Cardiac septum (tissue), 1 donor: ENCODE measurements at places on chromosomes 5 and 9. TPM values are rescaled to one million over a fixed set of nuclear protein-coding genes. Genes with fewer than 3 reads are reported as not detected.

DNA sequence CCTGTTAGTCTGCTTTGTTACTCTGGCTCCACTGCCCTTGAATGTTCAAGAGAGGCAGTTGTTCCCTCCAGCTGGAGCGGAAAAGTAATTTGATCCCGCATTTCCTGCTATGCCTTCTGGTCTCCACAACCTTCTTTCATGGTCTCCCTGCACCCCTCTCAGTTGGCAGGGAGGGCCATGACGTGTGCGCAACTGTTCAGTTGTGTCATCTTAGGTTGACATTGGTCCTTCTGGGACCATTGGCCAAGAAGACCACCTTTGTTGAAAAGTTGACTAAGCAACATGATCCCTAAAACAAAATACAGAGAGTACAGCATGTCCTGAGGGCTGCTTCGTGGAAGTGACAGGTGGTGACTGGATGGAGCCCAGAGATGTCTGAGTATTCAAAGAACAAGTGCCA lies 192.5 kb upstream of the TUT7 start:
- DNase-seq = no peak

GRCh38 chr9:123322273-123323195 lies 33.5 kb upstream of the CRB2 start:
- DNase-seq = no peak

GRCh38 chr9:137647096-137647714 lies 28.4 kb downstream of the EHMT1 start:
- no peak for DNase-seq

DNA sequence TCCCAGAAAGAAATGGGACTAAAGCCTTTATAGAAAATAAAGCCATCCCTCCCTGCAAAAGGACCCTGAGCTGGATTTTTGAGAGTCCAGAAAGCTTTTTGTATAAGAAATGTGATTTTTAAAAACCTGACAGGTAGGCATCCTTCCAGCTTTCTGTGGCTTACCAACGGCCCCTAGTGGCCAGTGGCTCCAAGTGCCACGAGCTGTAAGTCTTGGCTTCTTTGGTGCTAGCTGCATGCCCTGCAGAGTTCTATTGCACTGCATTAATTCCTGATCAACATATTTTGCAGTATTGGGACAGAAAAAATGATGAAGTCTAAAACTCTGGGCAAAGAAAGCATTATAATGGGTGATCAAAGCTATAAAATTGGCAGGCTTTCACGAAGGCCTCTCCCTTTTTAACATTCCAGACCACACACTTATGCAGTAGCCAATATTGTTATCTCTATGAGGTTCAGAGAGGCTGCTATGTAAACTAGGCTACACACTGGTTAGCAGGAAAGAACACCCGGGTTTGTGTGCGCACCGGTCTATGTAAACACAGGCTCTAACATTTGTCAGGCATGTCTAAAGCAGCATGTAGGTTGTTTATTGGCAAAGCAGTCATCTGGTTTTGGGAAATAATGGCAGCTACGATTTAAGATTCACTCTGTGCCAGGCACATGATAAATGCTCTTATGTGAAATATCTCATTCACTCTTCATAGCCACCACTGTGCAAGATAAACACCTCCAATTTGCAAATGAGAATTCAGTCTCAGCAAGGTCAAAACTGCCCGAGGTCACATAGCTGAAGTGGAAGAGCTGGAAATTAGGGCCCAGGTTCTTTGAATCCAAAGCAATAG lies 55.2 kb downstream of the NMUR2 start:
- no peak for DNase-seq

DNA sequence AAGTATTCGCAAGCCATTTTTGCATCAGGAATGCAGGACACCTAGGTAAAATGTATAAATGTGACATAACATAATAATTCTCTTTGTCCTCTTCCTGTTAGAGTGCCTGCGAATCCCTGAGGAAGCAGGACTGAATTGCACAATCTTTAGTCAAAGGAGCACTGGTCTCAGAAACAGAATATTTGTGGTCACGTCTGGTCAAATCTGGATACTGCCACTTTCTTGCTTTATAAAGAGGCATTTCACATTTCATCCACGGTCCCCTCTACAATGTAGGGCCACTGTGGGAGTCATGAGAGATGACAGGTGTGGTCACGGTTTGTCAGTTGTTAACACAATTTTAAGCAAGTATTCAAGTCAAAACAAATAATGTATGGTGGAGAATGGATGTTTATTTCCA lies 564.0 kb downstream of the IRX1 start:
- DNase-seq = no peak

DNA sequence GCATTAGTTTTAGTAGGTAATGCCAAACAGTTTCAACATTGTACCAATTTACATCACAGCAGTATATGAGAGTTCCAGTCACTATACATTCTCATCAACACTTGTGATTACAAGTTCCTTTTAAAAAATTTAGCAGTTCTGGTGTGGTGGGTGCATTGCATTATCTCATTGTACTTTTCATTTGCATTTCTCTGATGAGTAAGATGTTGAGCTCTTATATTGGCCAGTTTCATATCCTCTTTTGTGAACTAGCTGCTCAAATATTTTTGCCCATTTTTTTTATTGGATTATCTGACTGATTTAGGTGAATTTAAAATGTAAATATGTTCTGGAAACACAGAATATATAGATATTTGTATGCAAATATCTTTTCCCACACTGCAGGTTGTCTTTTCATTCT lies 160.9 kb upstream of the NR3C1 start:
- DNase-seq = no peak

- no peak for DNase-seq
These were observed 335.6 kb downstream of the ZSWIM6 start for GRCh38 chr5:61667525-61668218.

- no peak for DNase-seq
These were observed 33.4 kb downstream of the BARHL1 start for GRCh38 chr9:132615774-132616173.

- DNase-seq = no peak
These were observed 314.3 kb downstream of the EBF1 start for GRCh38 chr5:158785397-158785796.

GRCh38 chr9:9846557-9846956 lies 766.2 kb downstream of the PTPRD start:
- no peak for DNase-seq

- DNase-seq = no peak
These were observed 558 bp upstream of the SMAD5 start for GRCh38 chr5:136132087-136132486.

DNA sequence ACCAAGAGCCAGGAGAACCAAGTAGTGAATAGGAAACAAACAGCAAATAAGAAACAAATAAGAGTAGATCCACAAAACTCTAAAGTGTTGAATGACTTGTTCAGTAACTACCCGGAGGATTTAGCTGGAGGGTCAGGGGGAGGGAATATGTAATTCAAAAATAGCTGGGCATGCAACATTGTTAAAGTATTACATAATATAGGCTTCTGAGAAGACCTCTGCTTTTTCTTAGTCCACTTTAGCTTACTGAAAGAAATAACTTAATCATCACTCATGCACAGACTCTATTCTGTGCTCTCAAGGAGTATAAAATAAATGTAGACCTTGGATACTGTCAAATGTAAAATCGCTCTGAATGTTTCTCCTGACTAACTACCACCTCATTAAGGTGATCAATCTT lies 183.2 kb upstream of the POU5F2 start:
- no peak for DNase-seq

DNA sequence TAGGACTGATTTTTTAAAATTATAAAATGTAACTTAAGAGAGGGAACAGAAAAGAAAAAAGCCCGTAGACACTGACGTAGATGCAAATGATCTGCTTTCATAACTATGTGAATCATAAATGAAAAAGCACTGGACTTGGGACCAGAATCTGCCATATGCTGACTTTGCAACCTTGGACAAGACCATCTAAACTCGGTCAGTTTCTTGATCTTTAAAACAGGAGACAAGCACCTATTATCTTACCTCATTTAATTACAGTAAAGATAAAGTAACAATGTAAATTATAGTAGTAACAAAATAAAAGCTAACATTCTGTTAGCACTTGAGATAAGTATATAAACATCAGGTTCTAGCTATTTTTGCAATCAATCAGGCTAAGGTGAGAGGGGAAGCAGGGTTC lies 20.0 kb downstream of the FBXW2 start:
- no peak for DNase-seq

DNA sequence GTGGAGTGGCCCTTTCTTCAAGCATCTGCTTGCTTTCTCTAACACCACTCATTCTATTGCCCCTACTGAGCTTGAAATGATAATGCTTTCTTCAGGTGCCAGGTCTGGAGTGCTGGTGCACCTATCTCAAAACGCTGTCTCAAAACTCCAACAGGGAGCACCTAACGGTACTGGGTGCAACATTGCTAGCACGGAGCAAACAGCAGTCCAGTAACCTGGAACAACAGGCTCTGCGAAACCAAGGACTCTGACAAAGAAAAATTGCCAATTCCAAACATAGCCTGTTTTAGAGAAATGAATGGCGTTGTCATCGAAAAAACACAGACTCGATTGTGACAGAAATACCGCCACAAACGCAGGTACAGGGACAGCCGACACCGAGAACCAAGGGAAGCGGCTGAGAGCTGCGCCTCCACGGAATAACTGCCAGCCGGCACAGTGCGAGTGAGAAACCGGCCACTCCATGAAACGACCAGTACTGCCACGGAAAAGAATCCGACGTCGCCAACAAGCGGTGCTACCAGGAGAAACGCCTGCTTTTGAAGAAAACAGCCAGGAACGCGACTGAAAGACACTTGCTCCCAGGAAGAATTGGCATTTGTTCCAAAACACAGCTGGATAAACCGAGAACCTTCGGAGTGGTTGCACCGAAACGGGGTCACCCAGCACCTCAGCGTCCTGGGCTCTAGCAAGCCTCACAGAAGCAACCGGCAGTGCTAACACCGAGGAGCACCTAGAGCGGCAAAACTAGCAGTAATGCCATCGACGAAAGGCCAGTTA lies 3.1 kb downstream of the ANXA2R start:
- no peak for DNase-seq

GRCh38 chr9:89549031-89549644 lies 51.2 kb upstream of the SEMA4D start:
- DNase-seq = peak; percentile 90

- DNase-seq = no peak
These were observed 87.6 kb upstream of the FAM170A start for GRCh38 chr5:119541716-119542115.

- no peak for DNase-seq
These were observed 7.0 kb upstream of the AK1 start for GRCh38 chr9:127884427-127884911.

DNA sequence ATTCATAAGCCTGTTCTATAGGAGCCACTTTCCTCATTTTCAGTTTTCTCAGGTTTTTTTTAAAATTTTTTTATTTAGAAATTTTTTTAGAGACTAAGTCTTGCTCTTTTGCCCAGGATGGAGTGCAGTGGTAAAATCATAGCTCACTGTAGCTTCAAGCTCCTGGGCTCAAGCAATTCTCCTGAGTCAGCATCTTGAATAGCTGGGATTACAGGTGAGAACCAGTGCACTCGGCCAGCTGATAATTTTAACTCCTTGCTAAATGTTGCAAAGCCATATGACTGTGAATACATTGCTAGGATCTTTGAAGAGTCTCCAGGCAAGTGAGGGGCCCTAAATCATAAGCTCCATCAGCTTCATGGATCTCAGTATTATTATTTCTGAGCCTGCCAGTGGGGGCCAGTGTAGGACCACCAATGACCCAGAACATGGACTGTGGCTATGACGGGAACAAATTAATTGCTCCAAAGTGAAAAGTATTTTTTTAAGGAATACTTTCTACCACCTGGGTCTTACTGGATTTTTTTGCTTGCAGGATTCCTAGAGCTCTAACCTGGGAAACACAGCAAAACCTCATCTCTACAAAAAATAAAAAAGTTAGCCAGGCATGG lies 5.7 kb upstream of the GAPVD1 start:
- DNase-seq = no peak

- no peak for DNase-seq
These were observed 98.4 kb upstream of the CPLX2 start for GRCh38 chr5:175772747-175773533.

- DNase-seq = no peak
These were observed 33.2 kb upstream of the RPL26L1 start for GRCh38 chr5:172926008-172926523.

- DNase-seq = no peak
These were observed 32.9 kb downstream of the DCAF12 start for GRCh38 chr9:34093578-34093977.

DNA sequence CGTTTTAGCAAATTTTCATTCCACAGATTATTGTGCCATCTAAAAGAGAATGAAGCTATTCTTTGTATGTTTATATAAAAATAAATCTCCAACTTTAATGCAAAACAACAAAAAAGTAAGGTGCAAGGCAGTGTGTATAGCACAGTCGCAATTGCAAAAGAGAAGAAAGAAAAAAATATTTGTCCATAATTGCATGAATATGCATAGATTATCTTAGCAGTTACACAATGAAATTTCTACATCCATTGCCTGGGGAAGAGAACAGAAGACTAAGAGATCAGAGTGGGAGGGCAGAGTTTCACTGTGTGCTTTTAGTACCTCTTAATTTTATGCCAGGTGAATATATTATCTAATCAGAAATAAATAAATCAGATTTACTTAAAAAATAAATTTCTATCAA lies 86.4 kb upstream of the LHFPL2 start:
- DNase-seq = no peak

GRCh38 chr9:27792971-27793689 lies 219.8 kb upstream of the C9orf72 start:
- no peak for DNase-seq

GRCh38 chr5:146906803-146907202 lies 28.2 kb upstream of the PPP2R2B start:
- no peak for DNase-seq

DNA sequence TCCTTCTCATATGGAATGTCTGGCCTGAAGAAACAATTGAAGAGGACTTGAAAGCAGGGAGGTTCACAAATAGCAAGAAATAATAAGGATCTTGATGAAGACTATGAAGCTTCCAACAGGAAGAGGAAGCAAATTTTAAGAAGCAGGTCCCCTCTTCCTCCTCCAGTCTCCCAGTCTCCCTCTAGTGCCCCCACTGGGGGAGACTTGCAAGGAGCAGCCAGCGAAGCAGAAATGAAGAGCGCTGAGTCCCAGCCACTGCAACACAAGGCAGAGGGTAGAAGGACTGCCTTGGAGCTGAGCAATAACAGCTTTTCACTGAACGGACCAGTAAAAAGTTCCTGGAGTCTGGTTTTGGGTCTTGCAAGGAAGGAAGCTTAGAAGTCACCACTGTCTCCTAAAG lies 32.6 kb upstream of the ACO1 start:
- no peak for DNase-seq

Gene MAP1B
- 217 TPM for total RNA-seq

Gene SPATA31A3
- total RNA-seq = not detected

Gene PLPP6
- total RNA-seq = 2.7 TPM

Gene LCNL1
- total RNA-seq = 5.9 TPM

Gene SMIM33
- total RNA-seq = not detected

Gene SSBP2
- 102 TPM for total RNA-seq

Gene PDE8B
- 5.7 TPM for total RNA-seq

Gene CD72
- 0.59 TPM for total RNA-seq

Gene PCDHGA9
- 9.6 TPM for total RNA-seq

Gene BHMT2
- total RNA-seq = 5.6 TPM

Gene RANBP6
- total RNA-seq = 21.6 TPM

Gene LRRC26
- not detected for total RNA-seq

Gene TAF11L10
- total RNA-seq = not detected

Gene PGM5
- 191 TPM for total RNA-seq

Gene PCDHAC2
- total RNA-seq = 0.67 TPM

Gene TAF1L
- total RNA-seq = not detected
